Stimulated activated CD8-positive, alpha-beta memory T cell treated with anti-CD3 and anti-CD28 coated beads, Interleukin-7, amount 100 ng/mL, for 1 hour (primary cell): ENCODE measurements at places on chromosomes 7 and 10.

GRCh38 chr7:43637114-43637806, 54.4 kb downstream of the STK17A start:
- no peak for DNase-seq

GRCh38 chr7:50610521-50611277, 45.5 kb upstream of the DDC start:
- no peak for DNase-seq

- DNase-seq: no peak
Measured at GRCh38 chr7:24874791-24875190, 105.2 kb downstream of the OSBPL3 start.

DNA sequence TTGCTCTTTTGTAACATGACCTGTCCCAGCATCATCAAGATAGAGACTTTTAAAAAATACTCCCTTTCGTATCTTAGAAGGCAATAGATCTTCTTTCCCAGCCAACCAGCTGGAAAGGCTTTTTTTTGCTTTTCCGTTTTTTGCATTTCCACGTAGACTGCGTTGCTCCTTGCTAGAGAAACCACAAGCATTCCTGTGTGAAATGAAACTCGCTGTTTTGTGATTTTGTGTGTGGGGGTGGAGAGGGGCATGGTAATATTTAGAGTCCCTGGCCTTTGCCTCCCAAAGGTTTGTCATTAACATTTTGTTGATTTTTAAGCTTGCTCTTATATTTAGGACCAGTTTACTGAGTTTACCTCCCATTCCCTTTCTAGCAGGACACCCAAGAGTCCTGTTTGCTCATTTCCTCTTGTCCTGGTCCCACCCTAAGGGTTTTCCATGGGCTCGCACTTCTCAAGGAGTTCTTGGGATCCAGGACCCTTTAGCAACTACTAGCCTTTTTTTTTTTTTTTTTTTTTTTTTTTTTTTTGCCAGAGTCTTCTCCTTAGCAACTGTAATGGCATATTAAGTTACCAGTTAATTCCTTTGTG, 243.6 kb downstream of the BICC1 start:
- no peak for DNase-seq

- no peak for DNase-seq
Measured at GRCh38 chr7:93955304-93955703, 33.8 kb downstream of the GNG11 start.

DNA sequence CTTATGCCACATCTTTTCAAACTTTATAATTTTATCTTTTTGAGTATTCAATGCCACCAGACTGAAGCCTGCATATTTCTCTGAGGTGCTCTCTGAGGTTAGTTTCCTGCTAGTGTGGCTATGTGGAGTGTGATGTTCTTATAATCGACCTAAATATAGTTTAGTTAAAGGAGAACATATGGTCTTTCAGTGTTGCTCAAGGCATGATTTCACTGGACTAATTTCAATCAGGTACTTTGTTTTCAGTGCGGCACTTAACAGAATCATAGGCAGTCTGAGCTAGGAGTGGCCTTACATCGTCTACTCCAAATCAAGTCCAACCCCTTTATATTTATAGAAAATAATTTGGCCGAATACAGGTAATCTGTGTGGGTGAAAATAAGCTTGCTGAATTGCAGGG, 134.2 kb downstream of the NXPH1 start:
- DNase-seq: no peak

GRCh38 chr10:29481906-29482440, 152.8 kb downstream of the SVIL start:
- DNase-seq: no peak
